Activated naive CD4-positive, alpha-beta T cell treated with anti-CD3 and anti-CD28 coated beads, Interleukin-2, amount 10 ng/mL, durations not matched to agents 5 hours and 36 hours (primary cell): ENCODE measurements at places on chromosomes 6 and 20. TPM values are rescaled to one million over a fixed set of nuclear protein-coding genes. Genes with fewer than 3 reads are reported as not detected.

Gene COL10A1
- total RNA-seq = not detected

Gene JPH2
- not detected for total RNA-seq

Gene ROS1
- total RNA-seq = not detected

Gene C20orf144
- 0.22 TPM for total RNA-seq

Gene PTK7
- 1.2 TPM for total RNA-seq

Gene L3MBTL1
- 9.3 TPM for total RNA-seq

Gene SOBP
- not detected for total RNA-seq

Gene KCNG1
- total RNA-seq = not detected

Gene SYNE1
- 107 TPM for total RNA-seq

Gene BMP2
- not detected for total RNA-seq
